ENCODE measurements at places on chromosomes 3 and 15. TPM values are rescaled to one million over a fixed set of nuclear protein-coding genes. Genes with fewer than 3 reads are reported as not detected.

The ACP3 gene
- 0.63 TPM for polyA plus RNA-seq

The CDAN1 gene
- polyA plus RNA-seq: 23.1 TPM

The GABRR3 gene
- not detected for polyA plus RNA-seq

The IL20RB gene
- polyA plus RNA-seq: 0.67 TPM

The CPB1 gene
- polyA plus RNA-seq: not detected

The CCR3 gene
- polyA plus RNA-seq: not detected

The IGSF10 gene
- polyA plus RNA-seq: 3.7 TPM

The FBXL22 gene
- 2.4 TPM for polyA plus RNA-seq

The SLC12A1 gene
- 3.0 TPM for polyA plus RNA-seq

The CHRM5 gene
- polyA plus RNA-seq: 1.2 TPM
